ENCODE measurements at places on chromosomes 1 and 21. TPM values are rescaled to one million over a fixed set of nuclear protein-coding genes. Genes with fewer than 3 reads are reported as not detected.

Gene SEC16B
- total RNA-seq, result 5.1 TPM

Gene KRTAP21-2
- total RNA-seq, result not detected

Gene CDA
- total RNA-seq, result 50.5 TPM

Gene DNM3
- 3.3 TPM for total RNA-seq

DNA sequence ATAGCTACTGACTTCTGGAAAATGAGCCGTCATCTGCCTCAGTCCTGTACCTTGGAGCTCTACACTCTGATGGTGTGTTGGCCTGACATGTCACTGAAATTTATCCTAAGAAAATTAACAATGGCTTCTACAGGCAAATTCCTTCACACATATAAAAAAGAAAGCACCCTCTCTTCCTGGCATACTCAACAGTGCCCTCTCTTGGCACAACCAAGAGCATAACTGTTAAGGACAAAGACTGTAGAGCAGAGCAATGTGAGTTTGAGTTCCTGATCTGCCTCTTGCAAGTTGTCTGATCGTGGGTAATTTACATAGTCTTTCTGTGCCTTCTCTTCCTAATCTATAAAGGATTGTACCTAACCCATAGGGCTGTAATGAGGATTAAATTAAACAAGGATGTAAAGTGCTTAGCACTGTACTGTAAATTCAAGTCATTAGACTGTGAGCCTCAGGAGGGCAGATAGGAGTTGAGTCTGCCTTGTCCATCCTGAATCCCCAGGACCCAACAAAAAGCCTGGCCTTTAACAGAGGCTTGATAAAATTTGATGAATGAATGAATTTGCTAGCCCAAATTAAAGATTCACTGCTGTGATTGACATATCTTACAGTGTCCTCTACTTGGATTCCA lies 83.5 kb downstream of the SYF2 start:
- DNase-seq, result peak; percentile 17

DNA sequence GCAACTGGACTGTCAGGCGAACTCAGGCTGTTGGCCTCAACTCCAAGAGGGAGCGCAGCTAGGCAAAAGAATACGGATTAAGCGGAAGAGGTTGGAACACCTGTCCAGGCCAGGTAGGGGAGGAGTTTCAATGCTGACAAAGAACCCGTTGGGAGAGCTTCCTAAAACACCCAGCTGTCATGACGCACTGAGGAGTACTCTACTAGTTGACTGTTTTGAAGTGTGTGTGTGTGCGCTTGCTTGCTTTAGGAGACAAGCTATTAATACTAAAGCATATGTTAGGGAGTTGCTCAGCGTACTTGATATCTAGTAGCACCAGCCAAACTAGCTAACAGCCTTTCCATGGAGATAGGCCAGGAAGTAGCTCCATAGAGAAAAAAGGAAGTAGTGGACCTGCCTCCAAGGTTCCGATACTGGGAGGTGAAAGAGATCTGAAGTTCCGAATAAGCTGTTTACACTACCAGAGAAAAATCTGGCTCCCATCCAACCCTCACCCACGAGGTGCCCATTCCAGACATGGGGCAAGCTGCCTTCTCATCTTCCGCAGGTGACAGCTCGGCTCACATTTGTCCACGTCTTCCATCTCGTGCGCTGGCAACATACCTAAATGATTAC lies 974 bp upstream of the FNBP1L start:
- DNase-seq, result peak; percentile 73

GRCh38 chr1:62613890-62614289 lies 16.6 kb downstream of the ANGPTL3 start:
- DNase-seq, result no peak

GRCh38 chr1:114229368-114229767 lies 75.7 kb upstream of the SYT6 start:
- DNase-seq, result no peak

DNA sequence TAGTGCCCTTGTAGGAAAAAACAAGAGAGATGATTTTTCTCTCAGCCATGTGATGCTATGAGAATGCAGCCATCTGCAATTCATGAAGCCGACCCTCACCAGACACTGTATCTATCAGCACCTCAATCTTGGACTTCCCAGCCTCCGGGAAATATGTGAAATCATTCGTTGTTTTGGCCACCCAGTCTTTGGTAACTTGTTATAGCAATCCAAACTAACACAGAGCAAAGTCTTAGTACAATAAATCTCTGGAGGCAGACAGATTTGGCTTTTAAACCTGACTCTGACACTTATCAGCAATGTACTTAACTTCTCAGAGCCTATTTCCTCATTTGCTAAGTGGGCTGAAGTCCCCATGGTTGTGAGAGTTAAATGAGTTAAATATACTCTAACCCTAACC lies 5.1 kb upstream of the MED18 start:
- DNase-seq, result no peak

GRCh38 chr1:37035796-37036666 lies 1.7 kb upstream of the GRIK3 start:
- DNase-seq, result no peak

- DNase-seq, result no peak
Observed at GRCh38 chr1:49251019-49251784, 474.5 kb upstream of the BEND5 start.

- no peak for DNase-seq
Observed at GRCh38 chr1:27858949-27859576, 13.3 kb upstream of the THEMIS2 start.

DNA sequence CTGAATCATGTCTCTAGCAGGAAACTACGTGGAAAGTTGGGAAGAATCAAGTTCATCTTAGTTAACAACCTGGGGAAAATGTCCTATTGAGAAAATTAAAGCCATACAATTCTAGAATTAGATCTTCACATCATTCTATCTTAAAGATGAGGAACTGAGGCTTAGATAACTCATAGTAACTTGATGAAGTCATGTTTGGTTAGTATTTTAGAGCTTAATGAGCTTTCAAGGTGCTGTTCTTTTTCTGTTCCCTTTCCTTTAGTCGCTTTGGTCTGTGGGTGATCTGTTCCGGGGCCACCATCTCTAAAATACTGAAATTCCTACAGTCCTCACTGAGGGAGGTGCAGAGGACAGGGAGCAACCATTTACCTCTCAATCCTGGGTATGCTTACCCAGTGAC lies 4.3 kb upstream of the GLUL start:
- DNase-seq, result no peak

- DNase-seq, result no peak
Observed at GRCh38 chr1:63466759-63467158, 56.3 kb downstream of the ITGB3BP start.
